Myocyte (in vitro differentiated cells): ENCODE measurements at places on chromosomes 16 and 17.

- DNase-seq, result peak; percentile 76
Observed at GRCh38 chr17:41738077-41738800, 3.8 kb upstream of the HAP1 start.

DNA sequence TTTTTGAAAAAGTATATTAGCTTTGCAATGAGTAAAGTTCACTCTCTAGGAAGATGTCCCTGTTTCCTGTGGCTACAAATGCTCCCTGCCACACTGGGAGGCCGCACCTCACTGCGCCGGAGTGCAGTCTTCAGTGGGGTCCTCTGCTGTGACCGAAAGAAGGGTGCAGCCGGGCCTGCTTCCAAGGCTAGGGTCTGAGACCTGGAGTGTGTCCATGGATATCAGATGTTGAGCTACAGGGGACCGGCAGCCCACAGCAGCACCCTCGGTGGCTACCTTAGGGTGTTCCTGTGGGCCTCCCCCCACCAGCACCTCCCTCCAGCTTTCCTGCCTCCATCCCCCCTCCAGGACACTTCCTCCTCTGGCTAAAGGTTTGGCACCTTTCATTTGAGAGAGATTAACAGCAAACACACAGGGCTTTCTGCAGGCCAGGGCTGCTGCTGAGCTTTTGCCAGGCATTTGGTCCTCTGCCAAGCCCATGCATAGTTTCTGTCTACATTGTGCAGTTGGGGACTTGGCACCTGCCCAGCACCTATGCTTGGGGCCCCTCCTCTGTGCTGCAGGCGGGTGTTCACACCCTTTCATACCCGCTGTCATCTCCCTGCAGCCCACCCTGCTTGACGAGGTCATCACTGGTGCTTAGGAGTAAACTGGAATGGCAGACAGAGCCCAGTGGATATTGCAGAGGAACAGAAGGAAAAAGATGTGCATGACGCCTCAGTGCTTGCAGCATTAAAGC, 33.8 kb upstream of the CRISPLD2 start:
- no peak for DNase-seq

GRCh38 chr17:7184091-7184488, 4.9 kb upstream of the ASGR1 start:
- no peak for DNase-seq

DNA sequence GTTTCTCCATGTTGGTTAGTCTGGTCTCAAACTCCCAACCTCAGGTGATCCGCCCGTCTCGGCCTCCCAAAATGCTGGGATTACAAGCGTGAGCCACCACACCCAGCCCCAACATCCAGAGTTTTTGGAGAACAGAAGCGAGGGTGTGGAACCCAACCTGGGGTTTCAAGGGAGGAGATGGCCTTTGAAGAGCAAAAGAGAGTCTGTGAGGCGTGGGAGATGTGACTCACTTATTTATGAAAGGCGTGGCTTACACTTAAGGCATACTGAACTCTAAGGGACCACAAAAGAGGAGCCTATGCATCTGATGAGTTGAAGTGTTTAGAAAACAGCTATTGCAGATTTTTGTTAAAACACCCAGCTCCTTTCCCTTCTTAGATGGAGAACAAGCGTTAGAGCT, 18.9 kb downstream of the ARSG start:
- no peak for DNase-seq

- DNase-seq, result peak; percentile 95
Observed at GRCh38 chr17:17032131-17032692, 10.0 kb upstream of the MPRIP start.

- DNase-seq, result no peak
Observed at GRCh38 chr16:20064931-20065330, 8.8 kb downstream of the GPR139 start.

- no peak for DNase-seq
Observed at GRCh38 chr17:67376415-67376736, 705 bp upstream of the PITPNC1 start.

DNA sequence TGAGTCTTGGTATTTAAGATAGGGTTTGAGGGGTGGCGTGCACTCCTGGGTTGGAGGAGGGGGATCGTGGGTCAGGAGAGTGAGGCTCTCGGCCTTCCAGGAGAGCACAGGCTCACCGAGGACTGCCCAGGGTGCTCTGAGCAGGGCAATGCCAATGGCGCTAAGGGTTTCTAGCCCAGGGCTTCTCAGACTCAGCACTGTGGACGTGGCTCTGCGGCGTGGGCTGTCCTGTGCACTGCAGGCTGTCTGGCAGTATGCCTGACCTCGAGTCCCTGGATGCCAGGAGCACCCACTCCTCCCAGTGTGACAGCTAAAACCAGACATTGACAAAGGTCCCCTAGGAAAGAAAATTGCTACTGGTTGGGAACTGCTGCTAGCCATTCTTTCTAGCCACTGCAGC, 37.2 kb upstream of the ENDOV start:
- no peak for DNase-seq

- DNase-seq, result no peak
Observed at GRCh38 chr16:62280506-62280905, 244.3 kb upstream of the CDH8 start.

DNA sequence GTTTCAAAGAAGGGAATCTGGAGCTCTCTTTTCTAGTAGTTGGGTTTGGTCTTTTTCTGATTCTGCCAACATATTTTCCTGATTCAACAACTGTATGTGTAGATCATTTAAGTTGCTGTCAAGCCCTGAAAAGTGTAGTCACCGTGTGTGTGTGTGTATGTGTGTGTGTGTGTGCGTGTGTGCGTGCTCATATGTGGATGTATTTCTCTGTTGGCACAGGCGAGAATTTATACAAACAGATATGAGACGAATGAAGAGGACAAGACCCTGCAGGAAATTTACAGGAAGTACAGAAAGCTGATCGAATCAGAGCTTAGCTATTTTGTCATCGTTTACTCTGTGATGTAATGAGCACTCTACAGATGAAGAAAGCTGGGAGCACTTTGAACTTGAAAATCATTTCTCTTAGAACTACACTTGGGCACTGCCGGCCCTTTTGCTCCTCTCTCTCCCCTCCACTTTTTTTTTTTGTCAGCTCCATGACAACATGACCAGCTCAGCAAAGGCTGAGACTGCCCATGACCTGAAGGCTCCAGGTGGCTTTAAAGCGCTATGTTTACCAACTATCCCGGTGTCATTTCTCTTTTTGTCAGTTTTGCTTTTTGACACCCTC, 11.2 kb downstream of the FBXO39 start:
- DNase-seq, result no peak

- DNase-seq, result no peak
Observed at GRCh38 chr16:30722443-30722842, 23.5 kb downstream of the SRCAP start.

DNA sequence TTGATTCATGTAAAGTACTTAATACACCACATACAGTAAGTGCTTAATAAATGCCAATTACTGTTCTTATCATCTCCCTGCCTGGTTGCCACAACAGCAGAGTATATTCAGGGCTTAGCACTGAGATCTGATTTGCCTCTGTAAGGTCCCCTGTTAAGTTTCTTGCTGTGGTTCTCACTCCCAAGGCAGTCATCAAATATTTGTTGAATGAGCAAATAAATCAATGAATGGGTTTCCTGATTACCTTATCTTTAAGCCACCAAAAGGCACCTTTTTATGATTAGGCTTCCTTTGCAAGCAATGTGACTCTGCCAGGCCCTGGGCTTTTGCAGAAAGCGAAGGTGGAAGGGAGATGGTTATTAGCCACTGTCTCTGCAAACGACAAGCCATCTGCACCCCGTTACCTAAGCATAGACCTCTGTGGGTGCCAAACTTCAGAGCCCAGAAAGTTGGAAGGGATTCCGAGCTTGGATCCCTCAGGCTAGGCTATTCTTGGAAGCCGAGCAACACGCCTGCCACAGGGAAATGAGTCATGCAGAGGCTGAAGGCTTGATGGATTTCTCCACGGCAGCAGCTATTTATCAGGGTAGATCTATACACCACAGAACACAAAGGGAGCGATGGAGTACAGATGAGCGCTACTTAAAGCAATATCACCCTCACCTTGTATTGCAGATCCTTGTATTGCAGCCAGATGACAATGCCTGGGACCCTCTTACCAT, 102.0 kb downstream of the GRIN2A start:
- peak; percentile 0 for DNase-seq

GRCh38 chr16:87207965-87208364, 109.2 kb downstream of the C16orf95 start:
- DNase-seq, result no peak

DNA sequence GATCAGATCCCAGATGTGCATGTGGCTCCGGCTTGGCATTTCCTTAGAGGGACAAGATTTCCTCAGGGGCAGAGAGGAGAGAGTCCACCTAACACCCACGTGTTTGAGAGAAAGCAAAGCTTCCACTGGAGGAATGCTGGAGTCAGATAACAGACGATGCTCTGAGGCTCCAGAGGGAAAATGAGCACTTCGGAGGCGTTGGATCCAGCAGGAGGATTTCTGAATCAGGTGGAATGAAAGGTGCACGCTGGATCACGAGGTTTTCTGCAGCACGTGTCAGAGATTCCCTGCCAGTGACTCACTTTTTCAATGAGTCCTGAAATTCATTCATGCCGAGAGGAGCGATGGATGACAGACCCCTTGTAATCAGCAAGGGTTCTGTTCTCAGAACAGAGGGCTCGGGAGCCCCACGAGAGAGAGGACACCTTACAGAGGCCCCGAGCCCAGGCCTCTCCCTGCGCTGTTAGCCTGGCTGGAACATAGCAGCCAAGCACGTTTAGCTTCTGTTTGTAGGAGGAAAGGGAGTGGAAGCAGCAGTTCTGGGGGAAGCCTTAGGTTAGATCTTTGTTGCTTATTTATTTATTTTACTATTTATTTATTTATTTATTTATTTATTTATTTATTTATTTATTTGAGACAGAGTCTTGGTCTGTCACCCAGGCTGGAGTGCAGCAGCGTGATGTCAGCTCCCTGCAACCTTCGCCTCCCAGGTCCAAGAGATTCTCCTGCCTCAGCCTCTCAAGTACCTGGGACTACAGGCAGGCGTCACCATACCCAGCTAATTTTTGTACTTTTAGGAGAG, 49.3 kb upstream of the JPH3 start:
- no peak for DNase-seq

DNA sequence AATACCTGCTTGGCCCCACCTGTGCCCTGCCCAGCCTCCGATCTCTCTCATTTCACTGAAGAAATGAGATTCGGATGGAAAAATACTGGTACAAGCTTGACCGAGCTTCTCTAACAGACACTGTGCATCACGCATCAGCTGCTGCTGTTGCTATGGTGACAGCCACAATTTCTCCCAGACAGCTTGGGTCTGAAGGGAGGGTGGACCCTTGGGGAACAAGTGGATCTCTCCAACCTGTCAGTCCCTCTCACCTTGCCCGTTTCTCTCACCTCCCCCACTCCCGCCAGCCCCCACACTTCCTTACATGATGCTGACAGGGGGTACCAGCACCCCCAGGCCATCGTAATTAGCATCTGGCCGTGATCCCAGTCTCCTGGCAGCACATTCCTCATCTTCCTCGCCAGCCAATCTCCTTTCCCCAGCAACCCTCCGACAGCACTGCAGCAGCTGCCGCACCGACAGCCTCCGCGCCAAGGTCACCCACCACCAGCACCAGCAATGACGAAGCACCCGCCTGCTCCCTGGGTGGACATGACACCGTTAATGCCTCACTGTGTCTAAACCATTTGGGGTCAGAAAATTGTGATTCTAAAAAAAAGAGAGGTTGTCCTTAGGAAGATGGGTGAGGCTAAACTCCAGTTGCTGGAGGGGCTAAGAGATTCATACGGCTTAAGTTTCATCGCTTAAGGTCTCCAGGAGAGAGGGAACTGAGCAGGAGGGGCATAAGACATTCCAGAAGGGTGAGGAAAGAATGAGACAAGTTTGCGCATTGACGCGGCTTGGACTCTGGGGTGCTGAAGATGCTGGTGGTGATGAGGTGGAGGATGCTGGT, 58.6 kb upstream of the TNRC6A start:
- peak; percentile 95 for DNase-seq

- no peak for DNase-seq
Observed at GRCh38 chr17:63289931-63290330, 156.2 kb downstream of the CYB561 start.

GRCh38 chr16:57066625-57067024, 25.8 kb upstream of the CPNE2 start:
- DNase-seq, result no peak

DNA sequence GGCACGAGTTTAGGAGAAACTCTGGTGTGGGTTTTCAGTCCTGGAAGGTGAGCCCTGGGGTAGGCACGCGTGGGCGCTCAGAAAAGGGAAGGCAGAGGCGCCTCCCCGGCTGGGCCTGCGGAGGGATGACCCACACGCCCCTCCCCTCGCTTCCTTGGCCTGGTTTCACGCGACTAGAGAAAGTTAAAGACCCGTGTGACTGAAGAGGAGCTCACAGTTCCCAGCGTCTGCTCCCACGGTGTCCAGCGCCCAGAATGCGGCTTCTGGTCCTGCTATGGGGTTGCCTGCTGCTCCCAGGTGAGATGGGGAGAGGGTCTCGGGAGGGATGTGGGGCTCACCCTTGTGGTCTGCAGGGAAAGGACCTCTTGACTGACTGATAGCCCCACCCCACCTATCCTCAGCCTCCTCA, at the start of gene CD300LG:
Gene CD300LG, plus strand, starts transcription at position 214 of the 409 bp plus-strand sequence. Its CDS starts 41 bp downstream, at position 255.
- no peak for DNase-seq

DNA sequence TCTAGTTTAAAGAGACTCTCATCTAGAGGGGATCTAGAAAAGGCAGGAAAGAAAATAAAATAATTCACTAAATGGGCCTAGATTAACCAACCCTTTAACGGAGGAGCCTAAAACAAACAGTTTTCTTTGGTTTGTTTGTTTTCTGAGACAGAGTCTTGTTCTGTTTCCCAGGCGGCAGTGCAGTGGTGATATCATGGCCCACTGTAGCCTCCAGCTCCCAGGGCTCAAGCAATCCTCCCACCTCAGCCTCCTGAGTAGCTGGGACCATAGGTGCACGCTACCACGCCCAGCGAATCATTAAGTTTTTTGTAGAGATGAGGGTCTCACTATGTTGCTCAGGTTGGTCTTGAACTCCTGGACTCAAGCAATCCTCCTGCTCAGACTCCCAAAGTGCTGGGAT, 122.3 kb upstream of the TOB1 start:
- no peak for DNase-seq

- DNase-seq, result no peak
Observed at GRCh38 chr16:11674001-11674817, 6.0 kb downstream of the SNN start.

DNA sequence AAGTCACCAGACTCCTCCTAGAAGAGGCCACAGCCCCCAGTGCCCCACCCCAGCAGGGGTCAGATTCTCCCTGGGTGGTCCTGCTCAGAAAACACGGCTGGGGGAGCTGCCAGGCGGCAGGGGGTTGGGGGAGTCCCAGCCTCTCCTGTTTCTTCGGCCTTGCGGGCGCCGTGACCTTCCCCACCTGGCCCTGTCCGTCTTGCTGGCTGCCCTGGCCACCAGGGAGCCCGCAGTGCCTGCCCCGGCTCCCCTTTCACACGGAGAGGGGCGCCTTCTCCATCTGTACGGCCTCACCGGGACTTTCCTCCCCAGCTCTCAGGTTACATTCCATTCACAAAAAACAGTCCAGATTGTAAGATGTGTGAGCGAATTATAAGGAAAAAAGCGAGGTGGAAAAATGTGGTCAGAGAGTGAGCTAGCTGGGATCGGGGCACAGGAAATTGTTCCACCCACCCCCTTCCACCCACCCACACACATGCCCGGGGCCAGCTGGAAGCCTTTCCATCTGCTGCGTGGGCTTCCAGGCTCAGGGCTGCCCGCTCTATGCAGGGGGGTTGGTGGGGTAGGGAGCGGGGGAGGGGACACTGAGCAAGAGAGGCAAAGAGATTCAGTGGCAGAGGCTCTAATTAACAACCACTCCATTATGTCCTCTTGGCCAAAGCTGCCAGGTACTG, 14.6 kb upstream of the CIBAR2 start:
- DNase-seq, result peak; percentile 97

- DNase-seq, result no peak
Observed at GRCh38 chr17:80948019-80948975, 43.3 kb upstream of the CHMP6 start.
